ENCODE measurements at places on chromosomes 11 and 22.

- no peak for DNase-seq
Measured at GRCh38 chr11:18106688-18107087, 806 bp upstream of the SAAL1 start.

- DNase-seq: no peak
Measured at GRCh38 chr11:124446916-124447315, 1.4 kb upstream of the OR8B8 start.

DNA sequence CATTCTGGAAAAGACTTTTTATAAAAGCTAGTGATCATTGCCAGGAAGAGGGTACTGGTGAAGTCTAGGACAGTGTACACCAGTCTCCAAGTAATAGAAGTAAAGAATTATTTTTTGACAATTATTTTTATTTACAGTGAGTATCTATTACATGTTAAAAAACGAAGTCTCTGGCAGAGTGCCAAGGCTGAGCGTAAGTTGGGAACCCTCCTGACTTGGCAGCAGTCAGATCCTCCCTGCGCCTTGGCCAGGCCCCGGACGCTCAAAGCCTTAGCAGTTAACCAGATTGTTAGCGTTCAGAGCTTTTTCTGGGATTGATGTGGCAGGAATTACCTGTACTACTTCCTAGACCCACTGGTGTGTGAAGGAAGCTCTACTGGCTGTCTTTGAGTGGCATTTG, 38.1 kb upstream of the CTTN start:
- no peak for DNase-seq

- no peak for DNase-seq
Measured at GRCh38 chr11:130020323-130020722, 17.7 kb upstream of the PRDM10 start.

DNA sequence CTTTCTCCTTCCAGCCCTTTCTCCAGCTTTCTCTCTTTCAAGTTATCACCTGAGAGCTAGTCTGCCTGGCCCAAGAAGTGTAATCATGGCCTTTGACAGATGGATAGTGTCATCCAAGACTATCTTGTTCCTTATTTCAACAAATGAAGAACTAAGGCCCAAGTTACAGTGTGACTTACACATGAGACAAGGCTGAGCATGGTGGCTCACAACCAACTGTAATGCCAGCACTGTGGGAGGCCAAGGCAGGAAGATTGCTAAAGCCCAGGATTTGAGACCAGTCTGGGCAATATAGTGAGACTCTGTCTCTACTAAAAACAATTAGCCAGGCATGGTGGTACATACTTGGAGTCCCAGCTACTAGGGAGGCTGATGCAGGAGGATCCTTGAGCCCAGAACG, 3.7 kb upstream of the RANGAP1 start:
- DNase-seq: no peak

DNA sequence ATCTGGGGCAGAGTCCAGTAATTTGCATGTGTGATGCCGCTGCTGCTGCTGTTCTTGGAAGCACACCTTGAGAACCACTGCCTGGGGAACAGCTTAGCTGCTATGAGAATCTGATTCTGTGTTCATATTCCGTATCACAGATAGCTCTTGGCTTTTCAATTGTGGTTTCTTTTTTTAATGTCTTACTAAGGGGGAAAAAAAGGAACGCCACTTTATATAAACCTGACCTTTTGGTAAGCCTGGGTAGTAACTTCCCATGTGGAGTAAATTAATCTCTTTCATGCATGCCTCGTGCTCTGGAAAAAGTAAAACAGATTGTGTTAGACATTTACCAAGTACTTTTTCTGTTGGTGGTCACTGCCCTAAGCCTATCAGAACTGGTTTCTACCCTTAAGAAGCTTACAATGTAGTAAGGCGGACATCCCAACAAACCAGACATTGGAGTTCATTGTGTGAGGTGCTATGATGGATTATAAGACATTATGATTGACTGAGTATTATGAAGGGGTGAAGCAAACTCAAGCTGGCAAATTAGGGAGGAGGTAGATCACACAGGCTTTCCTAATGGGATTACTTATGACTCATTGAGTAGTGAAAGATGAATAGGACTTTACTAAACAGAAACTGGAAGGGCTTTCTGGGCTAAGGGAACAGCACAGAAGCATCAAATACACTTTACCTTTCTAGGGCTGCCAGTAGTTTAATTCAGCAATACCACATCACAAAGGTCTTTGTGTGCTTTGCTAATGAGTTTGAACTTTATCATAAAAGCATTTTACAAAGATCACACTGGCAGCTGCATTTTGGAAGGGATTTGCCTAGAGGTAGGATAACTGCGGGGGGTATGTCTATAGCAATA, 64.7 kb downstream of the MAML2 start:
- no peak for DNase-seq

DNA sequence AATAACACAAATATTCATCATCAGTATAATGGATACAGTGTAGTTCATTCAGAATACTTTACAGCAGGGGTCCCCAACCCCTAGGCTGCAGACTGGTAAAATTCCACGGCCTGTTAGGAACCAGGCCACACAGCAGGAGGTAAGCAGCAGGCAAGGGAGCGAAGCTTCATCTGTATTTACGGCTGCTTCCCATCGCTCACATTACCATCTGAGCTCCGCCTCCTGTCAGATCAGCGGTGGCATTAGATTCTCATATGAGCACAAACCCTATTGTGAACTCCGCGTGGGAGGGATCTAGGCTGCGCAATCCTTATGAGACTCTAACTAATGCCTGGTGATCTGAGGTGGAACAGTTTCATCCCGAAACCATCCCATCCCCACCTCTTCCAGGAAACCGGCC, 125.1 kb downstream of the SERGEF start:
- no peak for DNase-seq

GRCh38 chr22:21917181-21917958, 35.3 kb downstream of the PPM1F start:
- DNase-seq: no peak

GRCh38 chr11:61132646-61133045, 28.6 kb downstream of the VPS37C start:
- DNase-seq: no peak

DNA sequence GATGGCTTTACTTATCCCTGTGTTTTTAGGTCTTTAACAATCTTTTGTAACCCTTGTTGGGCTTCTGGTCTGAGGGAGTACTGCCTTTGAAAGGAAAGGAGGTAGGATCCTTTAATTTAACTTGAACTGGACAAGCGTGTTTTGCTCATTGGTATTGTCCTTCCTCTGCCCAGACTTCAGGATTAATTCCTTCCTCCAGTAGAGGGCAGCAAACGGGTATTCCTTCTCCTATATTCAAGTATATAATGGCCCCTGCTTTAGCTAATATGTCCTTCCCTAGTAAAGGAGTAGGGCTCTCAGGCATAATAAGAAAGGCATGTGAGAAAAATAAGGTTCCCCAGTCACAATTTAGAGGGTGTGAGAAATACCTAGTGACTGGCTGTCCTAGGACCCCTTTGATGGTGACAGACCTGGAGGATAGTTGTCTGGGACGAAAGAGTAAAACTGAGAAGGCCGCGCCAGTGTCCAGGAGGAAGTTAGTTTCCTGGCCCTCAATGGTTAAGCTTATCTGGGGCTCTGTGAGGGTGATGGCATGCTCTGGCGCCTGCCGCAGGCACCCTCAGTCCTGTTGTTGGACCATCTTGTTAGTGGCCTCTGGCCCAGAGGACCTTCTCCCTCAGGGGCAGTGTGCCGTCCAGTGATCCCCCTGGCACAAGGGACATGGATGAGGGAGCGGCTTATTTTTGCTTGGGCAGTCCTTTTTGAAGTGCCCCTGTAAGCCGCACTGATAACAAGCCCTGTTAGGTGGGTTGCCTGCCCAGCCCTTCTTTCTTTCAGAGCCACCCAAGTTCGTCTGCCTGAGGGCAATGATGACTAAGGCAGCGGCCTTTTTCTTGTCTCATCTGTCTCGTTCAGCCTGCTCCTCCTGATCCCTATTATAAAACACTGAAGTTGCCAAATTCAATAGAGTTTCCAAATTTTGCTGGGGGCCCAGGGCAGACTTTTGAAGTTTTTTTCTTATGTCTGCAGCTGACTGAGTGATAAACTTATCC, 51.8 kb downstream of the C11orf71 start:
- no peak for DNase-seq

- DNase-seq: no peak
Measured at GRCh38 chr11:134554861-134555260, 142.8 kb upstream of the B3GAT1 start.

- no peak for DNase-seq
Measured at GRCh38 chr11:74535371-74536160, 42.0 kb upstream of the LIPT2 start.

GRCh38 chr11:110356762-110357671, 60.6 kb upstream of the RDX start:
- DNase-seq: no peak

GRCh38 chr11:86515297-86516094, 140.8 kb downstream of the CCDC81 start:
- DNase-seq: no peak

GRCh38 chr22:32691101-32691500, 110.4 kb upstream of the TIMP3 start:
- DNase-seq: no peak

- no peak for DNase-seq
Measured at GRCh38 chr11:121514432-121515334, 61.9 kb upstream of the SORL1-AS1 start.

DNA sequence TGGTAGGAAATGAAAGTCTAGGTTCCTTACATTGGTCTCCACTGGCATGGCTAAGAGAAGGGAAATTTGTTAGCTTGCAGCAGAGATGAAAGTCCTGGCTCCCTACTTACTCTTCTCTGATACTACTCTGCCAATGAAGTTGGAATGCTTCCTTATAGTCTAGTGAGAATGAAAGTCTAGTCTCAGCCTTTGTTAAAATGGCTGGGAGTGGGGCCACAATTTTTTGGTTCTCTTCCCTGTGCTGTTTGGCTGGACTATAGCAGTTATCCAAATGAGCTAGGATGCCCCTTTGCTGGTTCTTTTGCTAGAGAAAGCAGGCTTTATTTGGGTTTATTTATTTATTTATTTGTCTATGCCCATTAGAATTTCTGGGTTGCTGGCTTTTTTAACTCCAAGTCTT, 414.3 kb downstream of the AASDHPPT start:
- no peak for DNase-seq

- DNase-seq: no peak
Measured at GRCh38 chr11:105181521-105181920, 42.0 kb upstream of the CARD18 start.

- DNase-seq: no peak
Measured at GRCh38 chr11:28702871-28703270, 594.7 kb downstream of the METTL15 start.

DNA sequence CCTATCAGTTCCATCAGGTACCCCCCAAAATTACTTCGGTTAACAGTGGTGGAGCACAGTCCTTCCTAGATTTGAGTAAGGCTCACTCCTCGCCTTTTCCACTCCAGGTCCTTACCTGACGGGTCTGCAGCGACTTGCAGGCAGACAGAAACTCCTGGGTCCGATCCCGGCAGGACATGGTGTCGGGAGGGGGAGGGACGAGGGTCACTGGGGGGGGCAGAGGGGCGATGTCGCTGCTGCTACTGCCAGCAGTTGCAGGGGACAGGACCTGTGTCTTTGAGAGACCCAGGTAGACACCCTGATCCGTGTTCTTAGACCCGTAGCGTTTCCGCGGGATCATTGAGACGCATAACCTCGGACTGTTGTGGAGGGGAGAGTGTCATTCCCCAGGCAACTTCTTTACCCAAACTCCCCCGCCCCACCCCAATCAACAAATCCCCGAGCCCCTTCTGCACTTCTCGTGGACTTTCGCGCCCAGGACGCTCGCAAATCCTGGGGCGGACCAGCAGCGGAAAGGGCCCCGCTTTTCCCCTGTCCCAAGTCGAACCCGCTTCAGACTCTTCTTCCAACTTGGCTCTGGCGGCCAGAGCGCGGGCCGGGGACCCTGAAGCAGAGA, 839 bp downstream of the STX5 start:
- DNase-seq: no peak

Measured in effector CD8-positive, alpha-beta T cell (primary cell).